ENCODE measurements at places on chromosomes 16 and 17.
A peak's percentile ranks its signal among the peaks of the same experiment; 100 is the strongest.

- DNase-seq = no peak
These were observed 302.9 kb downstream of the CPPED1 start for GRCh38 chr16:12500771-12501170.

DNA sequence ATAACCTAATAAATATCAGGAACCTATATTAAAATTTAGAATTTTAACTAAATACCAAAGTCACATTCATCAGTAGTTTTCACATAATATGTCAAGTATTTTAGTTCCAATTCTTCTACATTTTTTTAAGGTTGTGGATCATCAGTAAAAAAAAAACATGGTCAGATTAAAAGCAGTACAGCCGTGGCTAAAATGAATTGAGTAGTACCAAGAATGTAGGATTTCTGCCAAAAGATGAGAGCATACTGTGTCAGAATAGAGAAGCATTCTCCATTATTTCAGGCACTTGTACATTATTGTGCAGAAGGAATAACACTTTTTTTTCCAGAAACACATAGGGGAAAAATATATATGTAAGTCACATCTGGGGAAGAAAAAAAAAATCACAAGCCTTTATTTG lies 1176.1 kb downstream of the CDH11 start:
- no peak for DNase-seq

DNA sequence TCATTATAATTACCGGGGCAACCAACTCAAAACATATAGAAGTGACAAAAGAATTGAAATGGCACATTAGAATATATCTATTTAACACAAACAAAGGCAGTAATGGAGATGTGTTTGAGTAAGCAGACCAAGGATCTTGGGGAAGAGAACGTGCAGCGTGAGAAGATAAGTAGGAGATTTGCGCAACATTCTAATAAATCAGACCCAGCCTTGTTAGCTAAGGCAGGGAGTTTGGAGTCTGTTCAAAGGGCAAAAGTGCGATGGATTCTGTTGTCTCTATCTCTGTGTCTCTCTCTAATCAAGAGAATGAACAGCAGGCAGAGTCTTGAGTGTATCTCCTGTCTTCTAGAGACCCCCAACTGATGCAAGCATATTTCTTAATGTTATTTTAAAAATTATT lies 55.0 kb upstream of the FA2H start:
- no peak for DNase-seq

- DNase-seq = no peak
These were observed 75.7 kb upstream of the DNAH17 start for GRCh38 chr17:78652913-78653312.

DNA sequence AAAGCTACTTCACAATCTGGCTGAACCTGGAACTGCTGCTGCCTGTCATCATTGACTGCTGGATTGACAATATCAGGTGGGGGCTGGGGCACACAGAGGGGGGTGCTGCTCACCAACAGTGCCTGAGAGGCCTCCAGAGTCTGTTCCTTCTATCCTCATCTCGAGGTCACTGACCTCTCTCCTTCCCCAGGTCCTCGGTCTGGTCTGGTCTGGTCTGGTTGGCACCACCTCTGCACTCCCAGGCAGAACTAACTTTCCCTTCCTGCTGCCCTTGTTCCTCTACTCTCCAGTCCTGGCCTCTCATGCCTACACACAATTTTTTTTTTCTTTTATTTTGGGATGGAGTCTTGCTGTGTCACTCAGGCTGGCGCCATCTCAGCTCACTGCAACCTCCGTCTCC lies 4.2 kb downstream of the PLA2G15 start:
- no peak for DNase-seq

DNA sequence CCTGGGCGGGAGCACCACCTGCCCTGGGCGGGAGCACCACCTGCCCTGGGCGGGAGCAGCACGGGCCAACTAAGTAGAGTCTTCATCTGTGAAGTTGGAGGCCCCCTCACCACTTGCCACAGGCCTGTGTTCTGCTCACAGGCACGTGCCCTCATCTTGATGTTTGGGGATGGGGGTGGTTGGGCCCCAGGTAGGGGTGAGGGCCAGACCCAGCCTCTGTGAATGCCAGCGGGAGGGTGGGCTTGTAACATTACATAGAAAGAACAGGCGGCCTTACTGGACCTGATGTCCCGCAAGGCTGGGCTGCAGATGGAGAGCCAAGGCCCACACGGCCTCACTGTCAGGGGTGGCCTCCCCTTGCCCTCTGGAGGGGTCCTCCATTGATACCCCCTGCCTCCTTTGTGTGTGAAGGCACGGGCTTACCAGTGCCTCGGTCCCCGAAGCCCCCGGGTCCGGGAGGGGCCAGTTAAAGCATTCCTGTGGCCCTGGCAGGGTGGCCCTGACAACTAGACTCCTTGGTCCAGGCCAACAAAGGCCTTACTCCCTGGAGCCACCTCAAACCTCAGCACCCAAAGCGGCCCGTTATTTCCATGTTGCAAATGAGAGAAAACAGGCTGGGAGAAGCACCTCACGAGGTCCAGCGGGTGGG lies 1.1 kb upstream of the SLC16A3 start:
- DNase-seq = no peak

- DNase-seq = no peak
These were observed 80.9 kb downstream of the PRKCA start for GRCh38 chr17:66383333-66383732.

- DNase-seq = no peak
These were observed 3.6 kb downstream of the CDC6 start for GRCh38 chr17:40291281-40291664.

DNA sequence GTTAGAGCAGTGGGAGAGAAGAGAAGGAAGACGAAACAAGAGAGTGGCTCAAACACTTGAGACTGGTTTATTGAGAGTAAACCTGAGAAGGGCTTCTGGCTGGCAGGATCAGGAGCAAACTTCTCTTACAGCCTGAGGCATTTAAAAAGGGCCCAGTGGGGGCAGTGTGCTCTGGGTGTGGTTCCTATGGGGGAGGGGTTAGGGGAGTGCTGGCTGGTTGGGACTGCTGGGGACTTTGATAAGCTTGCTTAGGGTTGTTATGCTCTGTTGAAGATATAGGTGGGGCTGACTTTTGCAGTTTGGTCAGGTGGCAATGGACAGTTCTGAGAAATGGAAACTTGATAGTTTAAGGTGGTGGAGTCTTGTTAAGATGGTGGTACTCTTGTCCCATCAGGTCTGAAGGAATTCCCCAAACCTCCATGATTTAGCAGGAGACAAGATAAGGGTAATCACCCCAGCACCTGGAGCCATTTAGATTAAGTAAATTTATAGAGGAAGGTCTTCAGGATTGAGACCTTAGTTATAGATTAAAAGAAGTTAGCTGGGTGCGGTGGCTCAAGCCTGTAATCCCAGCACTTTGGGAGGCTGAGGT lies 79.3 kb downstream of the EMP2 start:
- no peak for DNase-seq

DNA sequence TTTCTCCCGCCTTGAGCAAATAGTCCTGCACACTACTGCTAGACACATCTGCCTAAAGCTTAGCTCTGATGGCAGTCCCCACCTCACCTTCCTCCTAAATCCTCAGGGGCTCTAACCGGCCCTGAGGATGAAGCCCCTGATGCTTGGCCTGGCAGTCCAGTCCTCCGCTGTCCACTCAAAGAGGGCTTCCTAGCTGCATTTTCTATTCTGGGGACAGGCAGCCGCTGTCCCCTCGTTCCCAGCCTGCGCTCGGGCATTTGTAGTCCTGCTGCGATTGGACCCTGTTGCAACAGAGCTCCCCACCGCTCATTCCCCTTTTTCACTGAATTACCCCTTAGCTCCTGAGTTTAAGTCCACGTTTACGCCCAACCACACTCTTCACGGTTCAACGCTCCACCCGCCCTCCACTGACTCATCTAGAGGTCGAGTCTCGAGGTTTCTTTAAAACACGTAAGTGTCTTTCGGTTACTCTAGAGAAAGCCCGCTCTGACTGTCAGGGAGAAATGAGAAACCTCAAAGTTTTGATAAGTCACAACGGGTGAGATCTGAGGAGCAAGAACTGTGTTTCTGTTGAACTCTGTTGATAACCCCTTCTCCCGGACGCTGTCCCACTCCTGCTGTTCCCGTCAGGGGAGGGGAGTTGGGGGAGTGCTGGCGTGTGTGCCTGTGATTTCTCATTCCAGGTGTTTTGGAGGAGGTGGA lies 4.5 kb downstream of the CCR7 start:
- DNase-seq = peak; percentile 60

- no peak for DNase-seq
These were observed 6.2 kb downstream of the TMC6 start for GRCh38 chr17:78122216-78122930.

Data from T follicular helper cell (primary cell).